IMR-90 (cell line): ENCODE measurements at places on chromosomes 3 and 15. TPM values are rescaled to one million over a fixed set of nuclear protein-coding genes. Genes with fewer than 3 reads are reported as not detected.

- no peak for DNase-seq
Measured at GRCh38 chr3:6321999-6322398, 538.9 kb upstream of the GRM7 start.

GRCh38 chr15:75732809-75733451 lies 20.3 kb upstream of the CSPG4 start:
- peak; percentile 65 for DNase-seq

DNA sequence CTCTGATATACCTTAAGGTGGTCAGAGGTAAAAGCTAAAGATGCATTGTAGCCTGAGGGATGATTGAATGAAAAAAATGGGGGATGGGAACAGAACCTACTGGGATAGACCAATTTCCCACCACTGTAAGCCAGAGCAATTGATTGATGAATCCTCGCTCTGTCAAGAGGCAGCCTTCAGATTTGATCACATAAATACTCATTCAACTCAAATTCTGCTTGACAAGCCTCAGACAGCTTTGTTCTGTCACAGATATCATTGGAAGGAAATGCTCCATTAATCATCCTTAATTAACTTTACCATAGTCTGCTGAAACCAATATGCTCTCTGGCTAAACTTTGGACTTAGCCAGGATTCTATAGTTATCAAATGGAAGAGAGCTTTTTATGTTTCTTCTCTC lies 467.8 kb downstream of the MECOM start:
- DNase-seq, result no peak

DNA sequence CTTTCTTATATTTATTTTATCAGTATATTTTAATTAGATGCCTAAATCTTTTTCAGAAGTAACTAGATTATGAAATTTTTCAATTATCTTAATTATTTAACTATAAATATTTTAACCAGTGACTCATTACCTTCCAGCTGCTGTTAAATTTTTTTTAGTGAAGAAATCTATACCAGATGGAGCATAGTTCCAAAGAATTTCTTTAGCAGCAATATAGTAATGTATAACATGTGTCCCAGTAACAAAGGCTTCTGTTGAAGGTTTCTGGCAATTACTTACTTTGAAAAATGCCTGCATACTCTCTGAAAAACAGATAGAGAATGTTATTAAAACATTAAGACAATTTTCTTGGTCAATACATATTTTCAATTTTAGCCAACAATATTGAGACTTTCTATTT lies 45.1 kb upstream of the CP start:
- peak; percentile 43 for DNase-seq

DNA sequence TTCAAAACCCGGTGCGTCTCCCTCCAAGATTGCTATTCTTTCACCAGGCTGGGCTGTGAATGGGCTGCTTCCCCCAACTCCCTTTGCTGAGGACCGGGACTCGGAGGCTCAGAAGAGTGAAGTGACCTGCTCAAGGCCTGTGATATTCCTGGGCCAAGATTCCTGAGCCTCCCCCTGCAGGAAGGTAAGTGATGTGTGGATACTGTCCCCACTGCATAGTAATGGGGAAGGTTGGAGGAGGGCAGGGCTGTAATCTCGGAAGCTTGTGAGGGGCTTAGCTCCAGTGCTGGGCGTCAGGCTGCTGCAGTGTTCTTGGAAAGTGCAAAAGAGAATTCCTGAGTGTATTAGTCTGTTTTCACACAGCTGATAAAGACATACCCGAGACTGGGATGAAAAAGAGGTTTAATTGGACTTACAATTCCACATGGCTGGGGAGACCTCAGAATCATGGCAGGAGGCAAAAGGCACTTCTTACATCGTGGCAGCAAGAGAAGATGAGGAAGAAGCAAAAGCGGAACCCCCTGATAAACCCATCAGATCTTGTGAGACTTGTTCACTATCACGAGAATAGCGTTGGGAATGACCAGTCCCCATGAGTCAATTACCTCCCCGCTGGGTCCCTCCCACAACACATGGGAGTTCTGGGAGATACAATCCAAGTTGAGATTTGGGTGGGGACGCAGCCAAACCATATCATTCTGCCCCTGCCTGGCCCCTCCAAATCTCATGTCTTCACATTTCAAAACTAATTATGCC lies 67.6 kb downstream of the EFCAB12 start:
- no peak for DNase-seq

- no peak for DNase-seq
Measured at GRCh38 chr15:85752491-85752961, 42.2 kb downstream of the KLHL25 start.

GRCh38 chr3:46675426-46675825 lies 18.1 kb downstream of the ALS2CL start:
- DNase-seq, result no peak

GRCh38 chr15:45187578-45187893 lies 230 bp downstream of the SHF start:
- DNase-seq, result no peak

DNA sequence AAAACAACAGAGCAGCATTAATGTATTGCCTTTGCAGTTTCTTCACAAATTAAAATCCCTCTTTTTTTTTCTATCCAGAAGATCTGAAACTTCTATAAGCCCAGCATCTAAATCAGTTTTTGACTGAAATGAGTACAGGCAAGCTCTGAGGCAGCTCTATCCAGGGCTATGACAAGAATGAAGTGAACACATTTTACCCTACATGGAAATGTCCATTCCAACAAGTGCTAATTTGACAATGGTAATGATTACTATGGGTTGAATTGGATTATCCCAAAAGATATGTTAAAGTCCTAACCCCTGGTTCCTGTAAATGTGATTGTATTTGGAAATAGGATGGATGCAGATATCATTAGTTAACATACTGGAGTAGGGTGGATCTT lies 115.7 kb downstream of the RPL22L1 start:
- DNase-seq, result no peak

- DNase-seq, result no peak
Measured at GRCh38 chr3:185084402-185084801, 68.5 kb downstream of the C3orf70 start.

DNA sequence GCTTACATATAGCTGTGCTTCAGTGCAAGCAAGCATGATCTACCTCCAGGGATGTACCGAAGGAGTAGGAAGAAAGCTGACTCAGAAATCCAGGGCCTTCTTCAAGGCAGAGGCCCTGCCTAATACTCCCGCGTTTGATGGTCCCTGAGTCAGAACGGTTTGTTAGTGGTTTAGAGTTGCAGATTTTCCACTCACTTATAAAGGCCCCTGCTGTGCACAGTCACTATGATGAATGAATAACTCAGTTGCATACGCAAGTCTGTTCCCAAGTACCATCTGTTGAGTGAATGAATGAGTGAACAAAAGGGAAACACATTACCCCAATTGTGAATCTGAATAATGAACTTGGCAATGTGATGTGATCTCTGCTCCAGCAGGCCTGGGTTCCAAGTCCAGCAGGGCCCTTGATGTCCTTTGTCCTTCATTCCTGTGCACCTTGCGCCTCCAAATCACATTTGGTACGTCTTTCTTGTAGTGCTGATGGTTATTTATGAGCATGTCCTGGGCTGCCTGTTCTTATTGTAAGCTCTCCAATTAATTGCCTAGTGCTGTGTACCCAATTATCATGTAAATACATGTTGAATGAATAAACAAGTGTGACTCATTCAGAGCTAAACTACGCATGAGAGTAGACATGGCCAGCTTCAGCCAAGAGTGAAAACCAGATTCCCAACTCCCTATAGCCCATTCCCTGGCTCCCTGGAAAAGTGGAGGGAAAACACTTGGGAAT lies 85.3 kb upstream of the LIMD1 start:
- DNase-seq, result peak; percentile 99

GRCh38 chr3:39372833-39373232 lies 10.3 kb upstream of the SLC25A38 start:
- peak; percentile 5 for DNase-seq

DNA sequence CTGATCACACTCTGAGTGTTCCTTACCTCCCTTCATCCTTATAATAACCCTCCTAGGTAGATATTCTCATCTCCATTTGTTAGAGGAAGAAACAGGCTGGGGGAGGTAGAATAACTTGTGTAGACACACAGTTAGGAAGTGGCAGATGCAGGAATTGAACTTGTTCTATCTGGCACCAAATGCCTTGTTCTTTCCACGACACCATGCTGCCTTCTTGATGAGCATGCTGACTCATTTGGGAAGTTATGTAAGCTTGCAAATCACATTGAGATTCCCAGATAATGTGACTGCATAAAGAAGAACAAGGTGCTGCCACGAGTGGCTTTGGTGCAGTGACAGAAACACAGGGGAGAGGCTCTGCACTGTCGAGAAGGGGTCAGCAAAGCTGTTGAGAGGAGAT lies 27.5 kb upstream of the NDUFB4 start:
- DNase-seq, result peak; percentile 36

GRCh38 chr15:29937956-29938355 lies 115.7 kb upstream of the TJP1 start:
- peak; percentile 91 for DNase-seq

KCNMB3 gene
- 0.59 and 1.2 TPM in 2 replicates for polyA plus RNA-seq

GOLGA8M gene
- polyA plus RNA-seq, result 0.24 TPM in 1 of 2 replicates, not detected in the other

ASB14 gene
- polyA plus RNA-seq, result not detected in 2 replicates

CCDC191 gene
- 0.75 and 1.1 TPM in 2 replicates for polyA plus RNA-seq

CDHR4 gene
- 0.07 TPM in 1 of 2 replicates, not detected in the other for polyA plus RNA-seq

SYNPR gene
- not detected in 2 replicates for polyA plus RNA-seq

CADPS gene
- polyA plus RNA-seq, result not detected in 2 replicates

SLC7A14 gene
- 2.5 and 2.7 TPM in 2 replicates for polyA plus RNA-seq

TNFSF10 gene
- 0.63 and 0.79 TPM in 2 replicates for polyA plus RNA-seq

TICRR gene
- polyA plus RNA-seq, result 4.0 and 4.2 TPM in 2 replicates

OR5H2 gene
- not detected in 2 replicates for polyA plus RNA-seq
